ENCODE measurements at places on chromosomes 3 and 15.

- DNase-seq, result no peak
These were observed 246.1 kb upstream of the RASGRP1 start for GRCh38 chr15:38810686-38811085.

DNA sequence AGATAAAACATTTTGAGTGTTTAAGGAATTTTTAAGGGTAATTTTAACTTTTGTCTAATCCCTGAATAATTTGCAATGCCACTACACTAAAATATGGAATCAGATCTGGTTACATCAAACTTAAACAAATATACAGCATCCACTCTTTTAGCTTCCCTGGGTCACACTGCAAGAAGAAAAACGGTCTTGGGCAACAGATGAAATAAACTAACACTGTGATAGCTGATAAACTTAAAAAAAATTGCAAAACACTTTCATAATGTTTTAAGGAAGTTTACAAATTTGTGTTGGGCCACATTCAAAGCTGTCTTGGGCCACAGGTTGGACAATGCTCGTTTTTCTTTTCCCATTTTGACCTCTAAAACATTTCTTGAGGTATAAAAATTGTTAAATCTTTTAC, 34.3 kb downstream of the CCDC66 start:
- DNase-seq, result no peak

DNA sequence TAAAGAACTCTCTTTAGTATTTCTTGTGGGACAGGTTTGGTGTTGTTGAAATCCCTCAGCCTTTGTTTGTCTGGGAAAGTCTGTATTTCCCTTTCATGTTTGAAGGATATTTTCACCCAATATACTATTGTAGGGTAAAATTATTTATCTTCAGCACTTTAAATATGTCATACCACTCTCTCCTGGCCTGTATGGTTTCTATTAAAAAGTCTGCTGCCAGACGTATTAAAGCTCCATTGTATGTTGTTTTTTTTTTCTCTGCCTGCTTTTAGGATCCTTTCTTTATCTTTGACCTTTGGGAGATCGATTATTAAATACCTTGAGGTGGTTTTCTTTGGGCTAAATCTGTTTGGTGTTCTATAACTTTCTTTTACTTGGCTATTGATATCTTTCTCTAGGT, 119.0 kb upstream of the TBC1D5 start:
- DNase-seq, result no peak

DNA sequence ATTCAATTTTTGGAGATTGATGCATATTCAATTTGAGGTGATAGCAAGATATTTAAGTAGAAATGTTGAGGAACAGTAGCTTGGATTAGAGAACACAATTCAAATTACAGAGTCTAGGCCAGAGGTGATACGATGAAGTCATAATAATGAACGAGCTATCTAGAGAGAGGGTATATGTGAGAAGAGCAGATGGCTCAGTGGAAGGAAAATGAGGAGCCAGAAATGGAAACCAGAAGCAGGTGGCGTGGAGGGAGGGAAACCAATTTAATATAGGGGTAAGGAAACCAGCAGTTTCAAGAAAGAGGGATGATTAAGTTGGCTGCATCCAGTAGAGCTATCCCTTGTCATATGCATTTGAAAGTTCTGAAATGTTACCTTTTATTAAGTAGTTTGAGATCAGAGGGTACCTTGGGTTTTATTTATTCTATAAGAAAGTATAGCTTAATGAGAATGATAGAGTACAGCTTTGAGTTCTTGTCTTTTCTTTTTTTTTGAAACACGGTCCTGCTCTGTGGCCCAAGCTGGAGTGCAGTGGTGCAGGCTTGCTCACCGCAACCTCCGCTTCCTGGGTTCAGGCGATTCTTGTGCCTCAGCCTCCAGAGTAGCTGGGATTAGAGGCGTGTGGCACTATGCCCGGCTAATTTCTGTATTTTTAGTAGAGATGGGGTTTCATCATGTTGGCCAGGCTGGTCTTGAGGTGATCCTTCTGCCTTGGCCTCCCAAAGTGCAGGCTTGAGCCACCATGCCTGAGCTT, 22.1 kb downstream of the NCK1 start:
- no peak for DNase-seq

GRCh38 chr15:61083788-61084134, 145.3 kb downstream of the RORA start:
- DNase-seq, result no peak

DNA sequence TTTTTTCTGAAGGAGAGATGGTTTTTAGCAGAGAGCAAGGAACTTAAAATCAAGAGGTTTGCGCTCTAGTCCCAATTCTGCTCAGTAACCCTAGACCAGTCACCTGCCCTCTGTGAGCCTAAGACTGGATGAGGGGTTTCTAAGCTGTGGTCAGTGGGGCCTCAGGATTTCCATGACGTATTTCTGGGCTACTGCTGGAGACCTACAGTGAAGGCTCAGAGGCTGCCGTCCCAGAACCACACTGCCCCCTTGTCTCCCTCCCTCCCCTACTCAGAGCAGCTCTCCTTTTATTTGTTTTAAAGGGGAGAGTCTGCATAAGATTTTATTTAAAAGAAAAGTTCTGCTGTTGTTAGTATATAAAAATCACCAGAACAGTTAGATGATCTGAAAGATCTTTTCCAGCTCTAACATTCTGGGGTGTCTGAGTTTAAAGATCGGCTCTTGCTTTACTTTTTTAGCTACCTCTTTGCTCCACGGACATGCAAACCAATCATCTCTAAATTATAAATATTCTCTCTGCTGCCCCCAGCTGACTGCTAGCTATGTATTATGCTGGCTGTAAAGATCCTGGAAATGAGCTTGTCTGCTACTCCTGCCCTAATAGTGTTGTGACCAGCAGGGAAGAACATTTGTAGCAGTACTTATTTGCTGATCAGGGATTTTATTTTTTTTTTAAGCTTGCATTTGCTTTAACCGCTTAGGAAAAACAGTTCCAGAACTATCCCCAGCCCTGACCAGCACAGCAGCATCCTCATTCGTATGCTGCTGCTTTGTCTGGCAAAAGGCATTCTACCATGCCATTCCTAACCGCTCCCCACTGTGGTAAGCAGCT, 28.6 kb upstream of the NDUFB4 start:
- no peak for DNase-seq

GRCh38 chr3:42771271-42771670, 1.8 kb downstream of the CCDC13 start:
- no peak for DNase-seq

DNA sequence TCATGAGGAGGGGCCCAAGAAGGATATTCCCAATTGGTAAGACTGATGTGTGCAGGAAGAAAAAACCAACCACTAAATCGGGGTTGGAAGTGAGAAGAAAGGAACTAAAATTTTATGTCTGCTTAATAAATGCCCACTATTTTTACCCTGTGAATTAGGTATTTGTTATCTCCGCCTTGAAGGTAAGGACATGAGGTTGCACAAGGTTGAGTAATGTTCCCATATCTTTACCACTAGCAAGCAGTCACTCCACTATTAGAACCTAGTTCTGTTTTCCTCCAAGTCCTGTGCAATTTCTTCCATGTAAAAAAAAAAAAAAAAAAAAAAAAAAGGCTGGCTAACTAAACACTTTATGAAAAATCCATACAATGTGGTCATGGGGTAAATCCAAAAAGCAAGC, 318.5 kb upstream of the SLCO3A1 start:
- DNase-seq, result no peak

GRCh38 chr3:168548719-168549118, 453.0 kb upstream of the GOLIM4 start:
- DNase-seq, result no peak

GRCh38 chr15:99257107-99257750, 5.9 kb downstream of the LRRC28 start:
- no peak for DNase-seq

GRCh38 chr3:161914703-161915417, 418.3 kb downstream of the OTOL1 start:
- DNase-seq, result peak; percentile 21

- DNase-seq, result no peak
These were observed 128.6 kb downstream of the GSK3B start for GRCh38 chr3:119965692-119966091.

- DNase-seq, result no peak
These were observed 274.2 kb downstream of the XXYLT1 start for GRCh38 chr3:194996746-194997145.

GRCh38 chr3:44987332-44987731, 11.3 kb downstream of the EXOSC7 start:
- DNase-seq, result no peak

- DNase-seq, result no peak
These were observed 98.2 kb upstream of the PTPRG start for GRCh38 chr3:61463191-61463590.

DNA sequence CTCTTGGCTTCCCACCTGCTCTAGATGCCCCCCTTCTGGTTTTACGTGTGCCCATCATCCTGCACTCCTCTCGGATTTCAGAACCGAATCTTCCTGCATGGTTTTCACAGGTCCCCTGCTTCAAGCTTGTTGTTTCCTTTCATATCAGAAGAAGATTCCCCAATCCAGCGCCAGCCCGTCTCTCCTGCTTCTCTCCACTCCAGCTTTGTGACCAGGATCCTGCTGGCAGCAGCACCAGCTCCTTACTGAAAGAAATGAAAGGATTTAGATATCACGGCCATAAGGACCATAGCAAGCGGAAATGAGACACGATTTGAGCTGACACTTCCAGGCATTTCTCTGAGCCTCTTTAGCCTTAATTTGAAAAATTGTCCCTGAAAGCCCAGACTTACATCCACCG, 180.3 kb upstream of the UBE3A start:
- no peak for DNase-seq

DNA sequence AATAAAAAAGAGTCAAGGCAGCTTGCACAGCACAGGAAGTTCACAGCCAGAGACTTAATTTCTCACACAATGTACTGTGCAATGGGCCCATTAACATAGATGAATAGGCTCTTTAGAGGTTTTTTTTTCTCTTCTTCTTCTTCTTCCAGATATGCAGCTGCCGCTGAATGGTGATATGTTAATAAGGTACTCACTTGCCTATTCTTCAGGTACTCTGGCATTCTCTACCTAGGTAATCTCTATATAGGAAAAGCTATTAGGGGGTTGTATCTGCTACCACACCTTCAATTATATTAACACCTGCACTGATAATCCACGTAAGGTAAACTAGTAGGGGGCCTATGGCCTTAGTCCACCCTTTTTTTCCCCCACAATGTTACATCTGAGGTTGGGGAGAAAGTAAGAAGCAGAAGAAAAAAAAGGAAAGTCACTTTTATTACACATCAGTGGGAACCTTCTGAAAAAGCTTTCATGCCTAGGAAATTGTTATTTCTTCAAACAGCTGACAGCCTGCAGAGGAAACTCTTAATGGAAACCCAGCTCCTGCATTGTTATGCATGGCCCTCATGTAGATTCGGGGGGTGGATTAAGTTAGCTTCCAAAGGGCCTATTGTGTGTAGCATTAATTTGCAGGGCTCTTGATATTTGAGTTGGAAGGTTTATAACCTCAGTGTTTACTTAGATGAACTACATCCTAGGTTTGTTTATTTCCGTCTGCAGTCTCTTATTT, 525.5 kb downstream of the ZIC1 start:
- no peak for DNase-seq

DNA sequence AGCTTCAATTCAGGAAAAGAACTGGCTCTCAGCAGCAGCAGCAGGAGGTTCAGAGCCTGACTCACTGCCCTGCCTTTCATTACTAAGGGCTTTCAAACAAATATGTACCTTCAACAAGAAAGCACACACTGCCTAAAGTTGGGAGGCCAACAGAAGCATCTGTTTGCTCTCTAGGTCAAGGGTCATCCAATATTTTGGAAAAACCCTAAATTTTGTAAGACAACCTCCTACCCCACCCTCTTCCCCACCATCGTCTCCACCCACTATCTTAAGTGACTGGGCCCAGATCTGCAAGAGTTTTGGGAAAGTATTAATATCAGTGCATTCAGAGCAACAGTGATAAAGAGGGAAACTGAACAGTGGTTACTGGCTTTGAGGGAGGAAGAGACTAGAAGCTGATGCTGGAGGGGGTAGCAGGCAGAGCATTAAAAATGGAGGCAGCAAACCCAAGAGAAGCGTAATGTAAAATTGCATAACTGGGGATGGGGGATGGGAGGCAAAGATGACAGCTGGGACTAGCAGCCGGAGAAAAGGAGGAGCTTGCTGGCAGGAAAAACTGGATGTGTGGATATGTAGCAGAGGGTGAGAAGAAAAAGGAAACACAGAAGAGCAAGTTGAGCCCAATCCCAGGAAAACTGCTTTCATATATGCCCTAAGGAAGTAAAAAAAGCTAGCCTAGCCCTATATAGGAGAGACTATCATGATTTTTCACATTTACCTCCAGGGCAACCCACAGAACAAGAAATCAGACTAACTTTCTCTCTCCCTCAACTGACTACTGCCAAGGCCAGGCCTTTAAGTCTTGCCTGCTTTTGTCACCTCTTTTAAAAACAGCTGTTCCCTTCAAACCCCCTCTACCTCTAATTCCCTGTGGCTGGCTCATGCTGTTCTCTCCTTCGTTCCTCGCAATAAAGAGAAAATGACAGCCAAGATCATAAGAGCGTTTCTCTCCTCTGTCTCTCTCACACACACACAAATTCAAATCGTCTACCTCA, 31.4 kb downstream of the NPTN start:
- DNase-seq, result no peak

- no peak for DNase-seq
These were observed 322.8 kb upstream of the CTNNB1 start for GRCh38 chr3:40876496-40876895.

GRCh38 chr3:152786977-152787681, 47.8 kb upstream of the P2RY1 start:
- DNase-seq, result no peak

DNA sequence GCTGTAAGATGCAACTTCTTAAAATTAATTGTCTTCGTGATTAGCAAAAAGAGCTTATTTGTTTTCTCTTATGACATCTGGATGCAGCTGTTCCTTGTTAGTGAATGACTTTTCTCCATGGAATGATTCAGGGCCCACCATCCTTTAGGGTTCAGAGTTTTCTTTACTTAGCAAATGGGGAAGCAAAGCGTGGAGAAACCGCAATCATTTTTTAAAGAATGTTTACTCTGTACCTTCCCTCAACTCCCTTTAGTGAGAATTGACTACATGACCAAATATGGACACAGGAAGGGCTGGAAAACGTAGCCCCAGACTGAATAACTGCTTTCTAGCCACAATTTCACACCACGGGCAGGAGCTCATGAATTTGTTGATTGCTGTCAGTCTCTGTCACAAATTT, 130.1 kb downstream of the EDEM1 start:
- no peak for DNase-seq

DNA sequence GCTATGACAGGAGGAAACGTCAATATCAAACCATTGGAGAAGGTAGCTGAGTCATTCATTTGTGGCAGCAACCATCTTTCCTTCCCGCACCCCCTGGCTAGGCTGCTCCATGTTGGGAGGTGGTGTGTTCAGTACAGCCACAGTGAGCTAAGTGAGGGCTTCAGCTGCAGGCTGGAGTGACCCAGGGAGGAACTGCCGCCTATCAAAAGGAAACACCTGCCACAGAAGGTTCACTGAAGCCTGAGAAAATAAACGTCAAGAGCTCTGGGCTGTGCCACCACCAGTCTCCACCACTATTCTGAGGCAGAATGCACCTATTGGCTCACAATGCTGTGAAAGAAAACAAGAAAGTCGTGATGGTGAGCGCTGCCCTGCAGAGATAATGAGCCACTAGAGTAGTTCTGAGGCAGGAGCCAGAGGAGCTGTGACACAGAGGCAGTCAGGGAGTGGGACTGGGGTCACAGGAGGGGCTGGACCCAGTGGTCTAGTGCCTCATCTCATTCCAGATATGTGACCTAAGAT, 34.8 kb upstream of the CD47 start:
- DNase-seq, result no peak

GRCh38 chr3:6512172-6512800, 348.6 kb upstream of the GRM7 start:
- no peak for DNase-seq
